CD4-positive, alpha-beta T cell (primary cell): ENCODE measurements at places on chromosomes 2 and 18.

DNA sequence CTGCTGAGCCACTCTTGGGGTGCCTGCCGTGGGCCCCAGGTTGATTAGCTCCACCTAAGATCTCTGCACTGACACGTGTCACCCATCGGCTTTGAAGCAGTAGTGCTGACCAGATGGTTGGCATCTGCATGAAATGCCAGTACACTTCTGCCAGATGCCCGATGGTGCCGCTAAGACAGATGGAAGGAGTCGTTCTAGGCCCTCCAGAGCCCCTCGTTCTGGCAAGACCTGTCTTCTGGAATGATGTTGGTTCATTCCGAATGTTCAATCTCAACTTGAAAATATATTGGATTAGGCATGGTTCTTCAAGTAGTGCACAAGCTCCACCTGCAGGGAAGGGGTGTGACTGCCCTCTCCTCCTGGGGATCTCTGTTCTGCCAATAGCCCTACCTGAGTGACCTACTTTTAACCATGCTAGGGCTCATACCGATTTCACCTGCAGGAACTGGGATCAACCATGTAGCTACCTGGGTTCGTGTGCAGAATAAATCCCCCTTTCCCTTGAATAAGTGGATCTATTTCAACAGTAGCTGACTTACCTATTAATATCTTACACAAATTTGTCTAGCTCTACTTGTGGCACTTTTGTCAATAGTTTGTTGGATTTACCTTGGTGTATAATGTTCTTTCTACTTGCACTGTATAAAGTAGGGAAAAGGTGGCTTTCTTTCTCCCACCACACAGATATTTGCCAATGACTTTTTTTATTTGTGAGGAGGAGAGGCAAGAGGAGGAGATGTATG lies 342.6 kb downstream of the CTNNA2 start:
- no peaks in the 10 kb centered on the region for H3K36me3 ChIP-seq
- no peak overlapping the region for H3K27ac ChIP-seq
- H3K27me3 ChIP-seq, result no peaks in the 10 kb centered on the region
- H3K4me3 ChIP-seq, result no peak overlapping the region

- no peak for DNase-seq
- H3K4me1 ChIP-seq, result peaks cover 27% of the 10 kb centered on the region
- H3K27ac ChIP-seq, result peak overlapping the region; percentile 82
Observed at GRCh38 chr2:32357318-32358110, 691 bp downstream of the BIRC6 start.

DNA sequence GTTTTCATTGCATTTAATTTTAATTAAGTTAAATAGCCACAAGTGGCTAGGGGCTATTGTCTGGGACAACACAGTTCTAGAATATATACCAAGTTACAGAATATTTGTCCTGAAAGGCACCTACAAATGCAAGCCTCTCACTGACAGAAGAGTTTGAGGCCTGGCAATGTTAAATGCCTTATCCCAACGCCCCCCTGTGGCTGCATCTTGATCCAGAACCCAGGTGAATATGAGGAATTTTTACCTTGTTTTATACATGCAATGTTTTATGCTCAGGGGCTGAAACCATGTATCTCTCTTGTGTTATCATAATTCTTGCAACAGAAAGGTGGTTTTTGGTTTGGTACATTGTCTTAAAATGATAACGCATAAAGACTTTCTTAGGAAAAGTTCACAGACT lies 71.8 kb upstream of the SEC11C start:
- H3K36me3 ChIP-seq, result no peaks in the 10 kb centered on the region
- no peak overlapping the region for H3K27ac ChIP-seq
- peak; percentile 21 for DNase-seq
- peaks cover 3% of the 10 kb centered on the region for H3K4me1 ChIP-seq
- no peak overlapping the region for H3K4me3 ChIP-seq

DNA sequence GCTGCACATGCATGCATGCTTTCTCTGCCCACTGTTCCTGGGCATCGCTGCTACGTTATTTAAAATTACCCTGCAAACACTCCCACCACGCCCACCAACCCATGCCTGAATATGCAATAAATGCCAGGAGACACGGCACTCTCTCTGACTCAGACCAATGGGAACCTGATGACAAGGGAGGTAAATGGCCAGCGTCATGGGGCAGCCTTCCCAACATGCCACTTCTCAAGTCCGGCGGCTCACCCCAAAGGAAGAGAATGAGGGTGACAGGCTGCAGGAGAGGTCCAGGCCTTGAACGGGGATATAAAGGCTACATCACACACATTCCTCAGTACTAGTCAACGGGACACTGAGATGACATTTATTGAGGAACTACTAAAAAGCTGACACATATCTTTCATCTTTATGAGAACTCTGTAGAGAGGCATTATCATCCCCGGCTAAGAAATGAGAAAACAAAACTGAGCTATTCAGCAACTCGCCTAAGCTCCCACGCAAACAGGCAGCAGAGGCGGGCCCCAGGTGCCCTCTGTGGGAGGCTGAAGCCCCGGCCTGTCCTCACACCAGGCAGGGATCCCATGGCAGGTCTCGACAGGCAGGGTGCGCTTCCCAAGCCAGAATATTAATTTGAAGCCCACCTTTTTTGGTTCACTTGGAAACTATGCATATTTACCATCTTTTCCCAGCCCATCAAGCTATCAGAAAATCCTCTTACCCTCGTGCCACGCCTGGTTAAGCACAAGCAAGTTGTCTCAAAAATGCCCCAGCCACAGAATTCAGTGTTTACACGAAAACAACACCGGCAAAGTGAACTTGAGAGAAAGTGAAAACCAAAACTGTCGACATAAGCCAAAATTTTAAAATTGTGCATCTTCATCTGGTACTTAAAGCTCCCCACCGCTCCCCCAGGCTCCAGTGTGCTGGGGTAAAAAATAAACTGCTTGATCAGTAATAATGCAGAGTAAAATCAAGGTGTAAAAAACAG lies 166.3 kb downstream of the HDAC4 start:
- no peaks in the 10 kb centered on the region for H3K27me3 ChIP-seq
- DNase-seq, result no peak
- no peak overlapping the region for H3K27ac ChIP-seq
- no peak overlapping the region for H3K4me3 ChIP-seq
- H3K36me3 ChIP-seq, result peaks cover 7% of the 10 kb centered on the region

DNA sequence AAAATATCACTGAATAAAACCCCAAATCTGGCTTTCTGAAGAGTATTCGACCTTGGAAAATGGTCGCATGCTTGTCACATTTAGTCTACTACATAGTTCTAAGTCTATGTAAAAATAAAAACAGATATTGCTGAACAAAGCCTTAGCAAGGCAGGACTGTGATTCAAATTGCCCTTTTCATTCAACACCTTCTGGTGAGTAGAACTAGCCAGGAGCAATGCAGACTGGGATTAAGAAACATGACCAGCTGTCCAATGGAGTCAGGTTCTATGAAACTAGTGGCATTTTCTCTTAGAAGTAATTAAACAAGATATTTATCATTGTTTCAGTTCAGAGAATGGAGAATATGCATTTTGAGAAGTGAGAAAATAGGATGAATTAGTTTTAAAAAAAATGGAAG lies 1260.5 kb upstream of the ACVR2A start:
- H3K27me3 ChIP-seq, result no peaks in the 10 kb centered on the region
- no peak for DNase-seq
- H3K36me3 ChIP-seq, result no peaks in the 10 kb centered on the region

GRCh38 chr2:183991968-183992367 lies 606.4 kb upstream of the ZNF804A start:
- no peaks in the 10 kb centered on the region for H3K36me3 ChIP-seq
- H3K4me1 ChIP-seq, result no peaks in the 10 kb centered on the region

- H3K36me3 ChIP-seq, result peaks cover 32% of the 10 kb centered on the region
- H3K4me1 ChIP-seq, result peaks cover 78% of the 10 kb centered on the region
- DNase-seq, result no peak
Observed at GRCh38 chr2:240569523-240569997, 1.3 kb downstream of the RNPEPL1 start.
